ENCODE measurements at places on chromosomes 16 and 17. TPM values are rescaled to one million over a fixed set of nuclear protein-coding genes. Genes with fewer than 3 reads are reported as not detected.

DNA sequence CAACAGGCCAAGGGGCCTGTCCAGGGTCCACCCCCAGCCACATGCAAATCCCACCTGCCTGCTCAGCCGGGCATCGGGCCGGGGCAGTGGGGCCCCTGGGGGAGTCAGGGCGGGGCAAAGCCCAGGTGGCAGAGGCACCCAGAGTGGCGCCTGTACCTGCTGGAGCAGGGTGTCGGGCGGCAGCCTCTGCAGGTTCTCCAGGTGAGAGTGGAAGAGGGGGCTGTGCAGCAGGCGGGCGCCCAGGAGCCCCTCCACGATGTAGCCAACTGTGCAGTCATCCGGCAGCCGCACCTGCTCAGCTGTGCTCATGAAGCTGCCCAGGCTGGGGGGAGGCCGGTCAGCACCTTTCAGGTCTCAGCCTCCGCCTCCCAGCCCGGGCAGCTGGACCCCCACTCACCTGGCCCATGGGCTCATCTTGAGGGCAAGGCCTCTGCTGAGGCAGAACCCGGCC, 2.1 kb downstream of the RFNG start:
- no peak for DNase-seq

- DNase-seq = no peak
Observed at GRCh38 chr17:66629762-66630161, 205.2 kb upstream of the CACNG5 start.

- no peak for DNase-seq
Observed at GRCh38 chr16:82753821-82754220, 127.1 kb downstream of the CDH13 start.

DNA sequence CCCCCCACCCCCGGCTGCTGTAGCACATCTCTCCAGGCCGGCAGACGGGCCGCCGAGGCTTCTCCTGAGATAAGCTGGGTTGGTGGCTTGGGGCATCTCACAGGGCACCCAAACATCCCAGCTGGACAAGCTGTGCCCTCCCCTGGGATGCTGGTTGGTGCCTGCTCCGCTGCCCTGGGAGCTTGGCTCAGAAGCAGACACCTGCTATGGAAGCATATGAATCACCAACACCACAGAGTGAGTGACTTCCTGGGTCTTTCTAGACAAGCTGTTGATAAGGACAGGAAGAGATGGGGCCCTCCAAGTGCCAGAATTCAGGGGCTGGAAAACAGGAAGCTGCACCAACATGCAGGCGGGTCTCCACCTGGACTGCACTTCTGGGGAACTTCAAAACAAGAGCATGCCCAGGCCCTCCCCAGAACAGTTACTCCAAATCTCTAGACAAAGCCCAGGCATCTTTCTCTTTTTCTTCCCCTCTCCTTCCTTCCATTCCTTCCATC, 13.7 kb downstream of the C16orf95 start:
- DNase-seq = no peak

The TEDC2 gene
- 6.9 TPM for total RNA-seq
